ENCODE measurements at places on chromosomes 1 and 21.

GRCh38 chr1:236864211-236864610 lies 69.1 kb downstream of the MTR start:
- DNase-seq: no peak

DNA sequence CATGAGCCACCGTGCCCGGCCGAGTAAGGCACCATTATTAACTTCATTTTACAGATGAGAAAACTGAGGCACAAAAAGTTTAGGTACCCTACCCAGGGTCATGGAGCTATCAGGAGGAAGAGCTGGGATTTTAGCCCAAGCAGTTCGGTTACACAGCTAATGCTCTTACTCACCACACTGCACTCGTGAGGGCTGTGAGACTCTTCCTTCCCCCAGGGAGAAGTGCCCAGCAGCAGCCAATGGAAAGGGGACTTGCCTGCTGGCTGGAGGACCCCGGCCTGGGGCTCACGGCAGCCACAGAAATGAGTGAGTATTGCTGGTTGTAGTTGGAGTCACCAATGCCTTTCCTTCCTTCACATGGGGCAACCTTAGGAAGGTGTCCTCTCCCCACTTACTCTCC lies 5.2 kb upstream of the CSF1 start:
- no peak for DNase-seq

- DNase-seq: no peak
Observed at GRCh38 chr1:21534674-21535378, 25.6 kb downstream of the ALPL start.

GRCh38 chr1:5887971-5888361 lies 104.3 kb downstream of the NPHP4 start:
- no peak for DNase-seq

- no peak for DNase-seq
Observed at GRCh38 chr1:109959974-109960744, 24.4 kb upstream of the AHCYL1 start.

DNA sequence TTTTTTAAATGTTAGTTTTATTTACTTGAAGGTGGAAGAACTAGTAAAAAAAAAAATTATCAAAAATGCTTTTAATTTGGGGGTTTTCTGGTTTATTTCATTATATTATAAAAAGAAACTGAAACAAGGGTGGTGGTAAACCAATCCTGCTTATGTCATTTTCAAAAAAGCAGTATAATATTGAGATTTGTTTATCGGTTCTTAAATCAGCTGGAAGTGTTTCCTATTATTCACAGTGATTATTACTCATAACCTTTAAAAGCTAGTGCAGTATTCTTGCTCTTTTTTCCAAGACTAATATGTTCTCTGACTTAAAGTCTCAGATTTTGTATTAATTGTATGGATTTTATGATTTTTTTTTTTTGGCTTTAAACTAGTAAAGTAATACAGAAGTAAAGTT lies 5.4 kb upstream of the LRRC40 start:
- DNase-seq: no peak

DNA sequence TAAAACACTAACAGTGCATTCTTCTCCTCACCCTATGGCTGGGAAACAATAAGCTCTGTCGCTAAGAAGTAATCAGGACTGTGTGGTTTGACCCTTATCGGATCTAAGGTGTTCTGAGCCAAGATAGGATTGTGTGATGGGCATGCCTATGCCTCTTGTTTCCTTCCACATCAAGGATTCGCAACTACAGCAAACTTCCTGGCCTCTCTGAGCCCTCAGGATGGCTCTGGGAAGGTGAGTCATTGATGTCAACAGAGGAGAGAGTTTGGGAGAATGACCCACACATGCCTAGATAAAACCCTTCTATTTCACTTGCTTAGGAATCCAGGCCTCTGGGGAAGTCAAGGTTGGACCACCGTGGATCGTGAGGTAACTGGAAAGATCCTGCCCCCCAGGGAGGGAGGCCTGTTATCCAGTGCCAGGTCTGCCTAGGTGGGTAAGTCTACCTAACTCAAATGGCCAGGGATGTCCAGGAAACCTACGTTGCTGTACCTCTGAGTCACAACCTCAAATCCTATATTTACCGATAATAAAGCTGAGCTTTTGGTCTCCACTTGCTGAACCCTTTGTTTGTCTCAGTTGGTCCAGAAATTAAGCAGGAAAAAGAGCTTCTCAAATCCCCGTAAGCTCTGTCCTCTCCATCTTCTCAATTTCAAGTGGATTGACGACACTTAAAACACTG lies 27.4 kb downstream of the TIAM1 start:
- no peak for DNase-seq

- DNase-seq: no peak
Observed at GRCh38 chr1:230342019-230342418, 84.1 kb downstream of the PGBD5 start.

DNA sequence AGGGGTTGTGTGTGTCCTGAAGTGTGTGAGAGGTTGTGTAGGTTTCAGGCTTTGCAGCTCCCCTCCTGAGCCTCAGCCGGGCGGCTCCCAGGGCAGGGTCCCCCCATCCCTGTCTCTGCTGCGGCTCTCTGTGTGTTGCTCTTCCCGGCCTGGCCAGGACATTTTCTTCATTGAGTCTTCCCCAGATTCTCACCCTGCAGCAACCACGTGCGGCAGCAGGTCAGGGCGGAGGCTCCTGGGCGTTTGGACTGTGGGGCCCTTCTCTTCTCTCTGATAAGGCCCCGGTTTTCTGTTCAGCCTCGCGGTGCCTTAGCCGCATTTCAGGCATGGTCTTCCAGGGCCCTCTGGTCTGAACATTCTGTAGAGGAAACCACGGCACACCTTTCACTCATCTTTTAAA lies 1.8 kb upstream of the TCP10L start:
- no peak for DNase-seq

- DNase-seq: no peak
Observed at GRCh38 chr1:155192346-155193274, 15.1 kb downstream of the THBS3 start.

DNA sequence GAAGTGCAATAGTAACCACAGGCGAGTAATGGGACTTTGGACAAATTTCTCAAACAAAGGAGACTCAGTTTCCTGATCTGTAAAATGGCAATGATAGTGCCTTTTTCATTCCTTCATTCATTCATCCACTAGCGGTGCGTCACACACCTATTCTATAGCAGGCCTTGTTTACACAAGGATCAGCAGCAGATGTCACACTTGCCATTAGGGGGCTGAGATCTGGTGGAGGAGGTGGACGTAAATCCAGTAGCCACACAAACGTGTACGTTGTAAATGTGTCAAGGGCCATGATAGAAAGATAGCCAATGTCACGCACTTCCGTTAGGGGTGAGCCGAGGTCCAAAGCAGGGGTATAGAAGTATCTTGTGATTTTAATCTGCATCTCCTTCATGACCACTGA lies 34.2 kb downstream of the SERINC2 start:
- no peak for DNase-seq

DNA sequence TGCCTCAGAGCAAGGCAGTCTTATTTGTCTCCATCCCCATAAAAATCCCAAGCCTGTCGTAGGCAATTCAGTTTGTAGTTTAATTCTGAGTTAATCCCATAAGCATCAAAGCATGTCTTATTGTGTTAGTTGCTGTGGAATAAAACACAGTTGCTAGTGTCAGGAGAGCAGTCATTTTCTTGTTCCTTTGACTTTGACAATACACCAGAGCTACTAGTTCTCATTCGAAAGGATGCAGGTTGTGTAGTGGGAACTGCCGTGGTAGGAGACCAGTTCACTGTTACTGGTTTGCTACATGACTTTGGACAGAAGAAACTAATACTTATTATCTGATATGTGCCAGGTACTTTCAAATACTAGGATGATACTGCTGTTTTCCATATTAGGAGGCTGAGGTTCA lies 23.5 kb downstream of the LRIG2 start:
- DNase-seq: no peak

DNA sequence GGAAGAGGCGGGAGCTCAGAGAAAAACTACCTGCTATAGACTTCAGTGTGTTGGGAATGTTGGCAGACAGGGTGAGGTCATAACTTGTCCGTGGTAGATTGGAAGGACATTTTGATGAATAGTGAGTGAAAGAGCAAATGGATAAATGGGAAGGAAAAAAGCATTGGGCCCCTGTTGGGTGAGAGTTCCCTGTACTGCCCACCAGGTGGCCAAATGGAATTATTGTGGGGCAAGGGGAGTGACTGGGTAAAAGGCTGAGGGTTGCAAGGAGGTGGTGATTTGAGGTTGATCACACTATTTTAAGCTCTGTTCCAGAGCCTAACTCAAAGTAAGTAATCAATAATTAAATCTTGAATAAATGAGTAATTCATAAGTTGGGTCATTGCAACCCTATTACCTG lies 60.4 kb downstream of the MRPS6 start:
- DNase-seq: no peak

GRCh38 chr1:70685300-70686286 lies 274.5 kb downstream of the CTH start:
- DNase-seq: no peak

DNA sequence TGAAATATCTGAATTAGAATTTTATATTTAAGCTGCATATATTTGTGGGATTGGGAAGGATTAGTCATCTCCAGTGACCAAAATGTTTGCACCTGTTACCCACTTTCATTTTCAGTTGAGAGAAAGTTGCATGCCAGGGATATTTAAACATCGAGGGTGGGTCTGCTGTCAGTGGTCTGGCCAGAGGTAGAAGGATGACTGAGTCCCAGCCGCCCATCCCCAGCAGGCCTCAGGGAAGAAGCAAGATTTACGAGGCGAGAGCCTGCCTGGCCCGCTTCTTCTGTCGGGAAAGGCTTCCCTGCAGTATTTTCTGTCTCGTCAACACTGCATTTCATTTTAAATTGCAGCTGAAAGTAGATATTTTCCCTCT lies 1.4 kb upstream of the MAN1C1 start:
- no peak for DNase-seq
